ENCODE measurements at places on chromosomes 16 and 17. TPM values are rescaled to one million over a fixed set of nuclear protein-coding genes. Genes with fewer than 3 reads are reported as not detected.

GRCh38 chr16:53510704-53511070, 7.7 kb upstream of the AKTIP start:
- H3K36me3 ChIP-seq, result no peaks in the 10 kb centered on the region
- no peak for DNase-seq

- no peaks in the 10 kb centered on the region for H3K4me1 ChIP-seq
- no peaks in the 10 kb centered on the region for H3K36me3 ChIP-seq
- no peak for DNase-seq
- no peaks in the 10 kb centered on the region for H3K27me3 ChIP-seq
- H3K27ac ChIP-seq, result no peak overlapping the region
These were observed 399.2 kb downstream of the CNTNAP4 start for GRCh38 chr16:76676356-76676755.

- no peak overlapping the region for H3K27ac ChIP-seq
- H3K36me3 ChIP-seq, result no peaks in the 10 kb centered on the region
- no peak overlapping the region for H3K4me3 ChIP-seq
These were observed 14.9 kb downstream of the JUP start for GRCh38 chr17:41771389-41772206.

GRCh38 chr17:66635386-66636045, 199.4 kb upstream of the CACNG5 start:
- no peaks in the 10 kb centered on the region for H3K27me3 ChIP-seq
- no peaks in the 10 kb centered on the region for H3K36me3 ChIP-seq
- no peak for DNase-seq
- peaks cover 21% of the 10 kb centered on the region for H3K4me1 ChIP-seq
- H3K4me3 ChIP-seq, result no peak overlapping the region

- H3K27ac ChIP-seq, result no peak overlapping the region
- DNase-seq, result no peak
- no peaks in the 10 kb centered on the region for H3K36me3 ChIP-seq
These were observed 7.7 kb downstream of the MXRA7 start for GRCh38 chr17:76702941-76703637.

- H3K4me3 ChIP-seq, result no peak overlapping the region
- H3K27ac ChIP-seq, result no peak overlapping the region
- DNase-seq, result no peak
- no peaks in the 10 kb centered on the region for H3K36me3 ChIP-seq
- H3K4me1 ChIP-seq, result no peaks in the 10 kb centered on the region
These were observed 263.8 kb downstream of the CDH11 start for GRCh38 chr16:64858076-64858475.

DNA sequence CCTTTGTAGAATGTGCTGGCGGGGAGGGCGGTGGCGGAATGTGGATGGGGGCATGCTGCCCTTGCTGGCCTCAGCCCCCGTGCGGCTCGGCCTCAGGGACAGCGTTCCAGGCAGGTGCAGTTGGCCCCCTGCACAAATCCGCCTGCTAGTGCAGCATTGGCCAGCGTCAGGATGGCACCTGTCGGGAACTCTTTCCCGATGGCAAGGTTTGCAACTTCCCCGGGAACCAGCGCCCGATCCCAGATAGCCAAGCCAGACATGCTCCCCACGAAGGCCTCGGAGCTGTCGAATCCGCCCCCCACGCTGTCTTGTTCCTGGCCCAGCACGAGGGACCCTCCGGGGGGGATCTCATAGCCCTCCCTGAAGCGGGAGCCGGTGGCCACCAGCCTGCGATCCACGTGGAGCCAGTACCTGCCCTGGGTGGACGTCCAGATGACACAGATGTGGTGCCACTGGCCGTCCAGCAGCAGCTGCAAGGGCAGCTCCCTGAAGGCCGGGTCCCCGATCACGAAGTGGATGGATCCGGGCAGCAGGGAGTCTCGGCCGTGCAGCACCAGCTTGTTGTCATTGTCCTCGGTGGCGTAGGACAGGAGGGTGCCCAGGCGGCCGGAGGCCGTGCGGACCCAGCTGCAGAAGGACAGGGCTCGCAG, 2.8 kb downstream of the PTX4 start:
- H3K27ac ChIP-seq, result no peak overlapping the region
- H3K27me3 ChIP-seq, result no peaks in the 10 kb centered on the region
- H3K36me3 ChIP-seq, result no peaks in the 10 kb centered on the region
- no peak for DNase-seq
- H3K4me3 ChIP-seq, result no peak overlapping the region

DNA sequence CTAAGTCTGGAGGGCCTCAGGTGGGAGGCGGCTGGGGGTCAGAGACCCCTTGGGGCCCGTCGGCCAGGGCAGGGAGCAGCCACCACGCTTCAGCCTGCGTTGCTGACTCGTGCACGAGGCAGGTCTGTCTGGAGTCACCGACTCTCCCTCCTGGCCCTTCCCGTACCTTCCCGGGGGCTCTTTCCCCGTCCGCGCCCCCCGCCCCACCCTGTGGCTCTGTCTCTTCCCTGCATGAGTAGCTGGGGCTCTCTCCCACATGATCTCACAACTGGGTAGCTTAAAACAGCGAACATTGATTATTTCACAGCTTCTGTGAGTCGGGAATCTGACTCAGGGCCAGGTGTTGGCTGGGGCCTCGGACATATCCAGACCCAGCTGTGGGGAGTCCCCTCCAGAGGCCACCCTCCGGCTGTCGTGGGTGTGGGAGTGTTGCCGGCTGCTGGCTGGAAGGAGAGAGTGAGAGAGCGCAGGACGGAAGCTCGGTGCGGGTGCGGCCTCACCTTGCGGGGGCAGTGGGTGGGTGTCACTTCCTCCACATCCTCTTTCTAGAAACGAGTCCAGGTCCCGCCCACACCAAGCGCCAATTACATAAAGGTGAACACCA, 17.3 kb downstream of the BAHCC1 start:
- no peak overlapping the region for H3K27ac ChIP-seq
- H3K36me3 ChIP-seq, result no peaks in the 10 kb centered on the region
- peaks cover 21% of the 10 kb centered on the region for H3K4me1 ChIP-seq
- no peak for DNase-seq
- H3K27me3 ChIP-seq, result peaks cover 1% of the 10 kb centered on the region
- no peak overlapping the region for H3K4me3 ChIP-seq

DNA sequence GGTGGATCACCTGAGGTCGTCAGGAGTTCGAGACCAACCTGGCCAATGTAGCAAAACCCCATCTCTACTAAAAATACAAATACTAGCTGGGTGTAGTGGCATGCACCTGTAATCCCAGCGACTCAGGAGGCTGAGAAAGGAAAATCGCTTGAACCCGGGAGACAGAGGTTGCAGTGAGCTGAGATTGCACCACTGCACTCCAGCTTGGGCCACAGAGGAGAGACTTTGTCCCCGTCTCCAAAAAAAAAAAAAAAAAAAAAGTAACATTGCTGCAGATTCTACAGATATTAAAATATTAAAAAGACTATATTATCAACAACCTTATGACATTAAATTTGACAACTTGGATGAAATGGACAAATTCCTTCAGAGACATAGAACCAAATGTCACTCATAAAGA, 25.7 kb downstream of the MBTD1 start:
- no peaks in the 10 kb centered on the region for H3K27me3 ChIP-seq
- peaks cover 13% of the 10 kb centered on the region for H3K4me1 ChIP-seq
- no peak overlapping the region for H3K4me3 ChIP-seq
- no peaks in the 10 kb centered on the region for H3K36me3 ChIP-seq

DNA sequence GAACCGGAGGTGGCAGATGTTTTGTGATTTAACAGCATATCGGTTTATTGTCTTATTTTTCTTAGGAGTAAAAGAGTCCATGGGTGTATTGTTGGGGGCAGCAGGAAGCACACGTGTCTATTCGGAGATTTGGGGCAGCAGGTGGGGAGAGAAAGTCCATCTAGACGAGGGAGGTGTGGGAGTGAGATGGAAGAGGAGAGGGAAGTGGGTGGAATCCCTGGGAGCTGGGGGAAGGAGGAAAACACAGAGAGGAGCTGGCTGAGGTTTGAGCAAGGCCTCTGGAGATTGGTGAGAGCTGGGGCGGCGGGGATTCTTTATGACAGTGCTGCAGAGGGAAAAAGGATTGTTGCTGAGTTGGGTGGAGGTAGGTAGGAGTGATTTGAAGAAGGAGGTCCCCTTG, 72.1 kb downstream of the PRKCB start:
- H3K27ac ChIP-seq, result no peak overlapping the region
- H3K4me1 ChIP-seq, result peaks cover 31% of the 10 kb centered on the region
- no peak overlapping the region for H3K4me3 ChIP-seq
- H3K27me3 ChIP-seq, result no peaks in the 10 kb centered on the region
- H3K36me3 ChIP-seq, result no peaks in the 10 kb centered on the region

DNA sequence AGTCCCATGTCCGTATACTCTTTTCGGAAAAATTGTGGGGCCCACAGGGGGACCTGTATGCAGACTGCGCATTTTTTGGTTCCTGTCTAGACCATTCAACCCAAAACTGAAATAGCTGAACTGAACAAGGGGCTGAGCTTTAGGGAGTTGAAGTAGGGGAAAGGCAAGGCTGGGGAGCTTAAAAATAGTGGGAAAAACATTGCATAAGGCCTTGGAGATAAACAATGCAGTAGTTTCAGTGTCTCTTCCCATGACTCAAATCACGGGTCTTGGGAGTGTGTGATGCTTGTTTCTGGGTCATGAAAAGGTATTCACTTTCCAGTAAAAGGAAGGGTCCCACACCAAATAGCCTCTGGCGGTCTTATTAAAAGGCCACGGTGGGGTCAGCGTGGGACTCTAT, 402.8 kb upstream of the SALL1 start:
- no peaks in the 10 kb centered on the region for H3K4me1 ChIP-seq
- no peak for DNase-seq
- H3K4me3 ChIP-seq, result no peak overlapping the region
- no peak overlapping the region for H3K27ac ChIP-seq
- no peaks in the 10 kb centered on the region for H3K36me3 ChIP-seq

DNA sequence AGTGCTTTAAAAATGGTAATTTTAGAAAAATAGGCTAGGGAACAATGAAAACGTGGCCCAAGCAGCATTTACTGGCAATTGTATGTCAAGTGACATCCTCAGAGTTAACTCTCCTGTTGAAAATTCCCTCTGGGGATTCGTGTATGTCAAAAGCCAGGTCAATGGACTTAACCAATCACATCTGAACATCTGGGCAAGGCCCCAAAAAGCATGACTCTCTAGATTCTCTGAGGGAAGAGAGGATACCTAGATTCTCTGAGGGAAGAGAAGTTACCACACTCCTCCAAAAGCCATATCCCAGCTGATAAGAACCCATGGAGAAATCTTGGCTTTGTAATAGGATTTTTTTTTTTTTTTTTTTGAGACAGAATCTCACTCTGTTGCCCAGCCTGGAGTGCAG, 23.5 kb downstream of the NFE2L1 start:
- H3K4me3 ChIP-seq, result no peak overlapping the region
- no peak overlapping the region for H3K27ac ChIP-seq
- no peaks in the 10 kb centered on the region for H3K4me1 ChIP-seq
- no peak for DNase-seq

GRCh38 chr16:81767987-81768592, 11.0 kb upstream of the PLCG2 start:
- no peak for DNase-seq
- H3K4me3 ChIP-seq, result no peak overlapping the region
- no peaks in the 10 kb centered on the region for H3K27me3 ChIP-seq
- no peaks in the 10 kb centered on the region for H3K36me3 ChIP-seq

GRCh38 chr17:11948789-11949188, 48.5 kb downstream of the ZNF18 start:
- H3K4me3 ChIP-seq, result no peak overlapping the region
- no peaks in the 10 kb centered on the region for H3K4me1 ChIP-seq
- H3K36me3 ChIP-seq, result no peaks in the 10 kb centered on the region
- H3K27me3 ChIP-seq, result no peaks in the 10 kb centered on the region

DNA sequence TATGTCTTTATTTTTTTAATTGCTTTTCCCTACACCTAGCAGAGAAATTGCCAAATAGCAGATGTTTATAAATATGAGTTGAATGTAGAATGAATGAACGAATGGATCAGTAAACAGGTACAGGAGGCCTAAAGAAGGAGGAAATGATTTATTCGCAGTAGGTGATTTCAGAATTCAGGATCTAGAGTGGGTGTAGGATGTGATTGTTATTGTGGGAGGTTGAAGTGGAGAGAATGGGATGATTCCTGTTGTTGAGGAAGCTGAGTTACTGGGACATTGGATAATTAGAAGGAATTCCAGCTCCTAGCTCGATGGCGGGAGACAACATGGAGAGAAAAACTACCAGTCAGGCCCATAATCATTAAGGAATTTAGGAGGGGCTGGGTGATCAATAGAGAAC, 42.2 kb downstream of the MRTFB start:
- no peaks in the 10 kb centered on the region for H3K4me1 ChIP-seq
- no peak overlapping the region for H3K27ac ChIP-seq
- H3K36me3 ChIP-seq, result no peaks in the 10 kb centered on the region
- no peak for DNase-seq
- H3K27me3 ChIP-seq, result no peaks in the 10 kb centered on the region

DNA sequence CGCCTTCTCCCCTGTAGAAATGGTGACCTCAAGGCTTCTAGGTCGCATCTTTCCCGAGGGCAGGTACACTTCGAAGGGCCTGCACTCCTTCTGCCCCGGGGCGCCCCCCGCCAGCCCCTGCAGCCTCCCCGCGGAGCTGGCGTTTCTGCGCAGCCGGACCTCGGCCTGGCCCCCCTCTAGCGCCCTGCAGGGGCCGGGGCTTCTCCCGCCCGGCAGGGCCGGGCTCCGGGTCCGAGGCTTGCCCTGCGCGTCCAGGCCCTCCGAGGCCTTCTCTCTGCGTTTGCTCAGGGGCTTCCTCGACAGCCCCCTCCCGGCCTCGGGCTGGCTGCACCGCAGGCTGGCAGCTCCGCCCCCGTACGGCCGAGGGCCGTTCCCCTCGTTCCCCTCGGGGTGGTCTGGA, 2.1 kb downstream of the MEFV start:
- H3K27me3 ChIP-seq, result no peaks in the 10 kb centered on the region
- no peak for DNase-seq
- H3K4me1 ChIP-seq, result no peaks in the 10 kb centered on the region
- no peak overlapping the region for H3K4me3 ChIP-seq
- H3K27ac ChIP-seq, result no peak overlapping the region
- no peaks in the 10 kb centered on the region for H3K36me3 ChIP-seq

GRCh38 chr17:38967290-38967738, at the start of gene FBXO47:
FBXO47 (minus strand) TSS chr17:38967403; CDS start chr17:38963025, 4,378 bp downstream.
- DNase-seq, result peak; percentile 69
- no peaks in the 10 kb centered on the region for H3K27me3 ChIP-seq
- no peaks in the 10 kb centered on the region for H3K36me3 ChIP-seq
- peaks cover 7% of the 10 kb centered on the region for H3K4me1 ChIP-seq

GRCh38 chr17:59694344-59694743, 12.9 kb downstream of the PTRH2 start:
- H3K4me3 ChIP-seq, result no peak overlapping the region
- no peaks in the 10 kb centered on the region for H3K27me3 ChIP-seq
- peaks cover 18% of the 10 kb centered on the region for H3K4me1 ChIP-seq
- peaks cover 53% of the 10 kb centered on the region for H3K36me3 ChIP-seq

- H3K27me3 ChIP-seq, result no peaks in the 10 kb centered on the region
- no peak overlapping the region for H3K27ac ChIP-seq
- DNase-seq, result no peak
- peaks cover 92% of the 10 kb centered on the region for H3K4me1 ChIP-seq
These were observed 9.8 kb downstream of the SOCS3 start for GRCh38 chr17:78349891-78350642.

- no peak overlapping the region for H3K4me3 ChIP-seq
- no peaks in the 10 kb centered on the region for H3K4me1 ChIP-seq
- DNase-seq, result no peak
- no peaks in the 10 kb centered on the region for H3K36me3 ChIP-seq
These were observed 20.8 kb downstream of the CIBAR2 start for GRCh38 chr16:85091522-85091910.

TPSD1 gene
- not detected for total RNA-seq

C16orf74 gene
- total RNA-seq, result 13.6 TPM

SRCAP gene
- total RNA-seq, result 101 TPM

ODF4 gene
- not detected for total RNA-seq

TAT gene
- total RNA-seq, result not detected

FAM20A gene
- total RNA-seq, result not detected

METTL23 gene
- 81.4 TPM for total RNA-seq

LLGL2 gene
- 40.1 TPM for total RNA-seq

KLHL10 gene
- total RNA-seq, result not detected

MIS12 gene
- total RNA-seq, result 42.2 TPM

SKAP1 gene
- 83.4 TPM for total RNA-seq

EVI2B gene
- 174 TPM for total RNA-seq

Measured in CD4-positive, alpha-beta memory T cell (primary cell).